NT2/D1 (cell line): ENCODE measurements at places on chromosomes 3 and 15.

GRCh38 chr3:60114191-60114590 lies 1064.4 kb upstream of the CFAP20DC start:
- no peak for DNase-seq

- no peak for DNase-seq
These were observed 305.6 kb downstream of the LSAMP start for GRCh38 chr3:116139641-116140040.

GRCh38 chr3:9590282-9590791 lies 36.7 kb upstream of the LHFPL4 start:
- DNase-seq = no peak

- DNase-seq = no peak
These were observed 35.6 kb downstream of the LINGO1 start for GRCh38 chr15:77596821-77597803.

DNA sequence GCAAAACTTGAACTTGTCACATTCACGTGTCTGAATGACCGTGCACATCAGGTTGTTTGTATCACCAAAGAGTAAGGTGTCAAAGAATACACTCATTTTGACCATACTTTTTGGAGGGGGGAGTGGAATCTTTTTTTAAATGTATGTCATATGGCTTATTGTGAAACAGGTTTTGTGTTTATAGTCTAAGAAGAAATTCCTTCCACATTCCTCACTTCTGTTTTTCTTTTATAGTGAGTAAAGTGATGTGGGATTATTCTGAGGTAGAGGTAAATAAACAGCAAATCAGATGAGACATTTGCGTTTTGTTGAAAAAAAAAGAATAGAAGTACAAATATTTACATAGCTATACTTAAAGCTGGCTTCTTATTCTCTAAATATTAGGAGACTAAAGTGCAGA lies 33.0 kb downstream of the SRP14 start:
- no peak for DNase-seq

DNA sequence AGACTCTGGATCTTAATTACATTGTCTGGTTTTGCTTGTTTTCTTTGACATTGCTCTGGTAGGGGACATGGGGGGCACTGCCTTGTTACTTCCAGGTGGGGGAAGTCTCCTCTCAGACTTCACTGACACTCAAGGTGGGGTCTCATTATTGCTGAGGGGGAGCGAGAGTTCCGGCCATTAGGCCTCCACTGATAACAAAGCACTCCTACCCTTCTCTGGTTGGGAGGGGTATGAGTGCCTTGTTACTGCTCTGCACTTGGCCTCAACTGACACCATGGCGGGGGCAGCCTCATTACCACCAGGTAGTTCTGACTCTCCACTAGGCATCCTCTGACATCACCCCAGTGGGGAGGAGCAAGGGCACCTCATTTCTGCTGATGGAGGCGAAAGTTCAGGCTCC lies 25.7 kb downstream of the SH3GL3 start:
- no peak for DNase-seq

DNA sequence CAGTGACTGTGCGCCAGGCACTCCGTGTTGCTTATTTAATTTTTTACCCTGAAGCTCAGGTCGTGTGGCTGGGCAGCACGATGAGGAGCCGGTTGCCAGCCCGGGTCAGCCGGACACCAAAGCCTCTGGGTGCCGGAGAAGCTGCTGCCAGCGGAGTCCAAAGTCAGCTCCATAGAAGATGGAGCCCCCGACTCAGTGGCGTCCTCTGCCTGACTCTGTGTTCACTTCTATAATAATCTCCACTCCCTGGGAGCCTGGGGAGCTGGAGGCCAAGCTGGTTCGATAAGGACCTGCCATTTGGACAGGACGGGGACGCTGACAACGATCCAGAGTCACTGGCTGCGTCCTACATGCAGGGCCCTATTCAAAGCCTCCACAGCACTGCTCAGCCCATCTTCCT lies 78.6 kb downstream of the VGLL4 start:
- no peak for DNase-seq

DNA sequence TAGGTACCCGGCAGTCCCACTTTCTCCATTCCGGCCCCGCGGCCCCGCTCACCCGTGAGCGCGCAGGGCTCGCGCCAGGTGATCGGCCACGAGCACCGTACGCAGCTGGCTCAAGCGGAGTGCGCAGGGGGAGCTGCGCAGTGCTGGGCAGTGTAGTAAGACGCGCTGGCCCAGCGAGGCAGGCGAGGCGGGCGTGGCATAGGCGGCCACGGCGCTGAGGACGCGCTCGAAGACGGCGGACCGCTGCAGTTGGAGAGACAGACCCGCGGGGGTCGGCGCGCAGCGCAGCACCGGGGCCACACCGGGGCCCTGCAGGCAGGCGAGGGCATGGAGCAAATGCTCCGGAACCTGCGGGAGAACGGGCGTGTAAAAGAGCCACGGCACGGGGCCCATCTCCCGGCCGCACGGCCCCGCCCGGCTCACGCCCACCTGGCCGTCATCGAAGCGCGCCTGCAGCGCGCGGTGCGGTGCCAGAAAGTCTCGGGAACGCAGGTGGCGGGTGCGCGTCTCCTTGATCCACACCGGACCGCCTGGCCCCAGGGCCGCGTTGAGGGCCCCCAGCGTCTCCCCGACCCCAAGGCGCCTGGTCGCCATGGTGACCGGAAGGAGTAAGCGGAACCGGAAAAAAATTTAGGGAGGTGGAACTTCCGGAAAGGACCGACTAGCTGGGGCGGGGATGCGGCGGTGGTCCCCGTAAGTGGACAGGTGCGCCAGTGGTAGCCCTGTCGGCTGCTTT lies at the start of gene DALRD3:
TSS of gene DALRD3 (minus strand) at position 610 of the 736 bp plus-strand sequence. CDS start at position 594, 16 bp downstream.
- no peak for DNase-seq

GRCh38 chr15:78360958-78361718 lies 21.0 kb downstream of the CRABP1 start:
- DNase-seq = no peak

DNA sequence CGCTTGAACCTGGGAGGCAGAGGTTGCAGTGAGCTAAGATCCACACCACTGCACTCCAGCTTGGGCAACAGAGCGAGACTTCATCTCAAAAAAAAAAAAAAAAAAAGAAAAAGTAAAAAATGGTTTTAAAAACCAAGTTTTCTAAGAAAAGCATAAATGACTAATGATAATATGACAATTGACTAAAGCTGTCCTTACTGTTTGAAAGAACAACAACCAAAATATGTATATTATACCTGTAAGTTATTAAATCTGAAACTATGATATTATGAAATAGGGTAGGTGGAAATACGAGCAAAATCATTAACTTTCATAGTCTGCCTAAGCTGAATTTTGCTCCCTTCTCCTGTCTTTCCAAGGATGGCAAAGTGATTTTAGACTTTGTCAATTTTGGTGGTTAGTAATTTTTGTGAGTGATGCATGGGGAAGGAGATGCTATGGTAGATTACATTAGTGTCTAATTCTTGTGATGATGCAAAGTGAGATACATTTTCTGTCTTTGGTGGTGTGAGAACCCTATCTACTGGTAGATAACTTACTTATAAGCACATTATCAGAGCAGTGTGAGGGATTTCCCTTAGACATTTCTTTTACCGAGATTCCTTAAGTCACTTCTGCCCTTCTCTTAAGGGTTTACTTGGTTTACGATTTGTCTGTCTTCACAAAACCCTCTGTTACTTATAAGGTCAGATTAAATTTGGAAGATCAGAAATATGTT lies 10.6 kb upstream of the CHD2 start:
- no peak for DNase-seq

DNA sequence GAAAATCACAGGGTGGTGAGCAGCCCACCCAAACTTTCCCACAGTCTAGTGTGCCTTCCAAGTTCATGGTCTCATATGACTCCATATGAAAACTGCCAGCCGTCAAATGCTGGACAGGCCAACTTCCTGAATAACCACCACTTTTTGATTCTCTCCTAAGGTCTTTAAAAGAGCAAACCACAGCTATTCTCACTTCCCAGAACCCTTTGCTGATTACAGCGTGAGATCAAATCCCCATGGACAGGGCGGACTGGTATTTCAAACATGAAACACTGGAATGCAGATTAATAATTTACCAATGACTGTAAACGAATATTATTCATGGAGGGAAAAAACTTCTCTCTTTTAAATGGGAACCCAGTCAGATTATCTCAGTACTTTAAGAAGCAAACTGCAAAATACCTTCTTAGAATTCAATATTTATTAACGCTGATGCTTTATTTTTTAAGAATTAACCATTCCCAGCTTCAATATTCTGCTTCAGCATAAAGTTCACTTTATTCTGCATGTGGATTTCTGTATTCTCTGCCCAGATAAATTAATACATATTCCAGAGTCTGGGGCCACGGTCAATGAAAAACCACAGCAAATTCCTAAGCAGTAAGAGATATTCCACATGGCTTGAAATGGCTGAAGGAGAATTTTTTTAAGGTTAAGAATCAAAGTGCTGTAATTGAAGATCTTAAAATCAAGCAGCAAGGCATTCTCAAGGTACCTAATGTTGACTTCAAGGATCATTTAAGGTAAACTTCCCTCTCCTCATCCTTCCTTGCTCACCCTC lies 42.9 kb downstream of the MYO1E start:
- DNase-seq = no peak

- DNase-seq = no peak
These were observed 690.8 kb upstream of the ARPP21 start for GRCh38 chr3:34948517-34948916.

- DNase-seq = no peak
These were observed 153.5 kb upstream of the LPP start for GRCh38 chr3:188000361-188000861.

DNA sequence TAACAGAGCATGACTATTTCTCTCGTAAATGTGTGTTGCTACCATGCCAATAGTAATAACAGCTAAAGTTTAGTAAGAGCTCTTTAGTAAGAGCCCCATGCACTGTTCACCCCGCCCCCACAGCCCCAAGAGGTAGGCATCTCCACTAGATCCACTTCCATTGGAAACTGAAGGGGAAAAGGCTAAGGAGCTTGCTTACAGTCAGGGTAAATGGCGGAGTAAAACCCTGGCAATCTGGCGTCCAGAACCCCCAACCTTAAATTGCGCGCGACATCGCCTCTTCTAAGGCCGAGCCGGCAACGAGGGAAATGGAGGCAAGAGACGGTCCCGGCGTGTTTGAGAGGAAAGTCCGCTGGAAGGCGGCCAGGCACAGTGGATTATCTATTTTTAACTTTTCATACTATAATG lies 654 bp upstream of the C3orf38 start:
- no peak for DNase-seq

GRCh38 chr3:188901126-188901525 lies 270.6 kb upstream of the TPRG1 start:
- no peak for DNase-seq

- no peak for DNase-seq
These were observed 5.9 kb downstream of the RPUSD3 start for GRCh38 chr3:9837701-9838582.

DNA sequence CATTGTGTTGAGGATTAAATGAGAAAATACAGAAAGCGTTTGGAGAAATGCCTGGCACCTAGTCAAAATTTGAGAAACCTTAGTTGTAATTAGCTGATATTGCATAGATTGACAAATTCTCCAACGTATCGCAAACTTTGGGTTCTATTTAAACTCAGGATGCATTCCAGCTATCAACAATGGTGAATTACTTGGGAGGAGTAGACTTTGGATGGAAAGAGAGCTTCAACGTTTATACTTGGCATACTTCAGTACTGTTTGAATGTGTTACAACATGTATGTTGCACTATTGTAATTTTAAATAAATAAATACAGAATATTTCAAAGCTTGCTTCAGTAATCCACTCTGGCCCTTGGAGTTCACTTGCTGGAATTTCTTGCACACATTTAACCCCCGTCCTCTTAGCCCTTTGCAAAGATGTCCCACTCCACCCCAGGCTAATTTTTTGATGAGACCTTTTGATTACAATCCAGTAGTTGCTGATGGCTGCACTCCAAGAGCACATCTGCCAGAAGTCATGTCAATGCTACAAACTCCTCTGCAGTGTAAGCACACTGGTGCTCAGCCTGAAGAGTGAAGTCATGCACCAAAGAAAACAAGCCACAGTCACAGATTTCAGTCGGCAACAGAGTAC lies 4.7 kb upstream of the DIS3L start:
- DNase-seq = no peak

GRCh38 chr15:85837011-85837433 lies 42.3 kb upstream of the KLHL25 start:
- no peak for DNase-seq

DNA sequence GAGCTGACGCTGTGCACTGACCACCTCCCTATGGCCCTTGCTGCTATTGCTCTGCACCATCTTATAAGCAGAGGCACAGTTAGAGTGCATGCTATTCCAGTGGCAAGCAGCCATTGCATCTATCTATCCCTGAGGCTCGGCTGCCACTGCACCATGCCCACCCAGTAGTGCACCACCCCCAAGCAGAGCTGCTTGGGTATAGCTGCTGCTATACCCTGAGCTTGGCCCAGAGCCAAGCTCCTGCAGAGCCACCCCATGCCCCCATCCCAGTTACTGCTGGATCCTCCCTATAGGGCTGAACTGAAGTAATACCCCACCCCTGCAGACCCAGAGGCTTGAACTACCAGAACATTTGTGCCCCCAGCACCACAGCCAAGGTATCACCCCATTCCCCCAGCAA lies 19.6 kb upstream of the IGSF10 start:
- no peak for DNase-seq

- no peak for DNase-seq
These were observed 59.2 kb downstream of the PDIA5 start for GRCh38 chr3:123126031-123126430.

GRCh38 chr15:94924971-94925598 lies 693.7 kb downstream of the MCTP2 start:
- DNase-seq = no peak

GRCh38 chr3:187983484-187984124 lies 170.4 kb upstream of the LPP start:
- DNase-seq = no peak
